ENCODE measurements at places on chromosomes 2 and 18.

DNA sequence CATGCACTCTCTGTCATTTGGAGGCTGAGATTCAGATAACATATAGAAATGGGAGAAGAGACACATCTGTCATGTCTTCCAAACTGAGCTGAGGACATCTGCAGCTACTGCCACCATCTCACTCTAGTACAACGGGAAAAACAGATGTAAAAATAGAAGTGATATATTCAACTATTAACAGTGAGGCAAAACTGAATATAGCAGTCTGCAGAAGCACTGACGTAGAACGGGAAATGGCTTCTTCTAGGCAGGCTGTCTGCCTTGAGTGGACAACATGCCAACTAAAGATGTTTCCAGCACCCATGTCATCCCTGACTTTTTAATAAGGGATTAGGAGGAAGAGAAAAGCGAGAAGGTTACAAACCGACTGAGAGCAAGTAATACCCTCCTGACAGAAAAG lies 51.6 kb downstream of the MRPL33 start:
- DNase-seq: no peak

DNA sequence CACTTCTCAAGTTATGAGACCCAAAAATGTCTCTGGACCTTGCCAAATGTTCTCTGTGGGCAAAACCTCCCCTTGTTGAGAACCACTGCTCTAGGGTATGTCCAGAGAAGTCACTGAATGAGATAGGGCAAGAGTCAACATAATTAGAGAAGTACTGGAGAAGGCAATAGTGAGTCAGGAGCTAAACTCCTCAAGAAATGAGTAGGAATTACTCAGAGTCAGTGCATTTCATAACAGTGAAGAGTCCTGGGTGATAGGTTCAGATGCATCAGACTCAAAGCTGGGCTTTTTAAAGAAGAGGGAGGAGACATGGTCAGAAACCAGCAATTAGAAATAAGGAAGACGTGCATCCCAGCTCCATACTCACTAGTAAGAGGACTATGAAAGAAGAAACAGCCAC lies 38.6 kb upstream of the IHH start:
- DNase-seq: no peak

- DNase-seq: no peak
These were observed 1.6 kb upstream of the PLA2R1 start for GRCh38 chr2:160063879-160064612.

- DNase-seq: no peak
These were observed 709.3 kb downstream of the SLC4A3 start for GRCh38 chr2:220336771-220337170.

- no peak for DNase-seq
These were observed 4.6 kb downstream of the MAPRE2 start for GRCh38 chr18:35045806-35046205.

DNA sequence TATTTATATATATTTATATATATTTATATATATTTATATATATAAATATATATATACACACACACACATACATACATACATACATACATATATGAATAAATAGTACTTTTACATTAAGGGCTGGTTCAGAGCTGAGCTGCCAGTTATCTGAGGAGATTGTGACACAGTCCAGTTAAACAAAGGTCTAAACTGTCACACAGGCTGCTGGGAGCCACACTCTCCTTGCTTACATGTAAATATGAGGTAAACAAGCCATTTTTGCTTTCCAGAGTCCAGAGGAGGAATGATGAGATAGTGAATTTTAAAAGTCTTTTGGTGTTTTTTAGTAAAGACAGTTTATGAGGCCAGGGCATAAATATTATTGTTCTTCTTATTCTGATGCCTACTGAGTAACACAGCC lies 377.5 kb upstream of the PIK3C3 start:
- no peak for DNase-seq

GRCh38 chr2:796141-796985 lies 119.2 kb upstream of the TMEM18 start:
- no peak for DNase-seq

- no peak for DNase-seq
These were observed 1.1 kb upstream of the NEMP2 start for GRCh38 chr2:190535586-190535985.

GRCh38 chr2:234502285-234502918 lies 5.5 kb upstream of the ARL4C start:
- DNase-seq: no peak

GRCh38 chr2:194718881-194719280 lies 938.1 kb upstream of the SLC39A10 start:
- DNase-seq: no peak

- peak; percentile 25 for DNase-seq
These were observed 79.3 kb upstream of the IGFBP5 start for GRCh38 chr2:216774620-216775019.

GRCh38 chr2:111679202-111679601 lies 204.8 kb downstream of the ANAPC1 start:
- no peak for DNase-seq

- no peak for DNase-seq
These were observed 105.4 kb downstream of the POLR1A start for GRCh38 chr2:86000131-86000937.

DNA sequence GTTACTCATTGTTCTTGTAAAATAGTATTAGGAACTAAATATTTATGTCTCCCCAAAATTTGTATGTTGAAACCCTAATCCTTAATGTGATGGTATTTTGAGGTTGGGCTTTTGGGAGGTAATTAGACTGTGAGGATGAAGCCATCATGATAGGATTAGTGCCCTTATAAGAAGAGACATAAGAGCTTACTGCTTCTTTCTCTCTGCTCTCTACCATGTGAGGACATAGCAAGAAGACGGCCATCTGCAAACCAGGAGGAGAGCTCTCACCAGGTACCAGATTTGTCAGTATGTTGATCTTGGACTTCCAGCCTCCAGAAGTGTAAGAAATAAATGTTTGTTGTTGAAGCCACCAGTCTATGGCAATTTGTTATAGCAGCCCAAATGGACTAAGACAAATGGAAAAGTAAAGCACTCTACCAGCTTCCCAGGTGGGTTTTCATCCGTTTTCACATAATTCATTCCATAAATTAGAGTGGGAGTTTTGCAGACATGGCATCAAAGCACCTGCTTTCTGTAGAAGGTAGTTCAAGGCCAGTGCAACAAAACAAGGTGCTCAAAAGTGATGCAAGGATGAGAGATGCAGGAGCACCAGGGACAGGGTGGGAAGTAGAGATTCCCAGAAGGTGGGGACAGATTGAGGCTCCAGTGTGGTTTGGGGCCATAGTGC lies 70.7 kb downstream of the MYCN start:
- no peak for DNase-seq

DNA sequence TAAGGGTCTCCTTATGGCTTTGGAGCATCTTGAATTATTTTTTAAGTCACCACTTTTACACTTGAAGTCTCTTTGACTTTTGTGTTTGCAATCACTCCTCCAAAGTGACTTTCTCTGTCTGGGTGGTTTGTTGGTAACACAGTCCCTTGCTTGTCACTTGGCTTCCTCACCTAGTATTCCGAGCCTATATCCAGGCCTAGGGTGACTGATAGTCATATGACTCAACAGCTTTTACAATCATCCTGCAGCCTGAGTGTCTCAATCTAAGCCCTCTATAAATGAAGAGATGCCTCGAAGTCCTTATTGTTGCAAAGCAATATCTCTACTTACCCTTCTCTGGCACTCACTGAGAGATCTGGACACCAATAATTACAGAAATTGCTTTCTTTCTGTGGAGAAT lies 53.9 kb upstream of the SETBP1 start:
- DNase-seq: no peak

GRCh38 chr2:43943809-43944452 lies 51.9 kb downstream of the LRPPRC start:
- DNase-seq: no peak

GRCh38 chr2:148920559-148920958 lies 45.5 kb downstream of the KIF5C start:
- no peak for DNase-seq

GRCh38 chr2:57881998-57882888 lies 164.4 kb upstream of the VRK2 start:
- DNase-seq: no peak

DNA sequence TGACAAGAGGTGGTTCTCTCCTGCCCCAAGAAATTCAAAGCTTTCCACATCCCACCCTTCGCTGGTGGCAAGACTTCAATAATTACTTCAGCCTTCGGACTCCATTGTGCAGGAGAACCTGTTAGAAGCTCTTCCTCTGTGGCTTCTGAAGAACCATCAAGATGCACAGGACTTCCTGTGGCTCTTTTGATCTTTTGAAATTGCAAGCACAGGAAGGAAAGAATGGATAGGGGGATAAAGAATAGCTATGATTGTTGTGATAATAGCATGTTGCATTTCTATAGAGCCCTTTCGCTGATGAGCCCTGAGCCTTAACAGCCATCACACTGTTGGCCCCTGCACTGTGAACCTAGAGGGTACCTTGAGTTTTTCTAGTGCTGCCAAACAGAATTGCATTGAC lies 7.4 kb downstream of the EPAS1 start:
- DNase-seq: no peak

GRCh38 chr2:223908304-223908998 lies 36.7 kb downstream of the WDFY1 start:
- no peak for DNase-seq

DNA sequence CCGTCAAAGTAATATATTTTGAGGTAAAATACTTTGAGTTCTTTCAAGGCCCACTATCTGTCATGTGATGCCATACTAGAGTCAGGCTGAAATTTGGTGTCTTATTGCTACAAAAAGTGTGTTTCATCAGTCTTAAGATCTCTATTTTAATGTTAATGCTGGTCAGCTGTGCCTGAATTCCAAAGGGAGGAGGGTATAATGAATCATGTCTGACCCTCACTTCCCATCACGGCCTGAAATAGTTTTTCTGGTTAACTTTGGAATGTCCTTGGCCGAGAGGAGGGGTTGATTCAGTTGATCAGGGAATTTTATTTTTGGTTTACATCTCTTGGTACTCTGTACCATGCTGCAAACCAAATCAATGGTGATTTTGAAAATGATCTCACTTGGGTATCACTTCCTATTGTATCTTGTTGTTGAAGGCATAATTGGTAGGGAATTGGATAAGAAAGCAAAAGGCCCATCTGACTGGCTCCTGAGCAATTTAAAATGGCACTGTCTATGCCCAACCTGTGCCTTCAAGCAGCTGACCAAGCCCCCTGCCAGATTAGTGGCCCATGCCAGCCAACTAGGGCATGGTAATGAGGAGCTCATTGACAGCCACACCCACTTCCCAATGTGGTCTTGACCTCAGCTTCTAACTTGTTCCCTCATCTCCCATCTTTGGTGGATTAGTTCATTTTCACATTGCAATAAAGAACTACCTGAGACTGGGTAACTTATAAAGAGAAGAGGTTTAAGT lies 6.1 kb upstream of the SLC35F5 start:
- no peak for DNase-seq

- peak; percentile 43 for DNase-seq
These were observed 32.8 kb downstream of the SRBD1 start for GRCh38 chr2:45578056-45578843.

GRCh38 chr2:125680809-125681208 lies 975.1 kb upstream of the GYPC start:
- no peak for DNase-seq

GRCh38 chr2:234130777-234131181 lies 80.3 kb downstream of the SPP2 start:
- no peak for DNase-seq

DNA sequence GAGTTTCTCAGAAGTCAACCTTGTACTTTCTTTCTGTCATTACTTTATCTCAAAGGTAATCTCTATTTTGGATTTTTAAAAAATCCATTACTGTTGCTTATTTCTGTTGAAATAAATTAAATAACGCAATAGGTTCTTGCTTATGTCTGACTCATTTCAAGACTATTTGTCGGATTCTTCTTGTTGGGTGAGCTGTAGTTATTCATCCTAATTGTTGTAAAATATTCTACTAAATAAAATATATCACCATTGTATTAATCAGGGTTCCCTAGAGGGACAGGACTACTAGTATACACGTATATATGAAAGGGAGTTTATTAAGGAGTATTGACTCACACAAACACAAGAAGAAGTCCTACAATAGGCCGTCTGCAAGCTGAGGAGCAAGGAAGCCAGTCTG lies 403.9 kb upstream of the CYRIA start:
- no peak for DNase-seq

GRCh38 chr2:112035786-112036185 lies 19.3 kb upstream of the TMEM87B start:
- no peak for DNase-seq

GRCh38 chr2:135246711-135247270 lies 194.7 kb downstream of the RAB3GAP1 start:
- no peak for DNase-seq

DNA sequence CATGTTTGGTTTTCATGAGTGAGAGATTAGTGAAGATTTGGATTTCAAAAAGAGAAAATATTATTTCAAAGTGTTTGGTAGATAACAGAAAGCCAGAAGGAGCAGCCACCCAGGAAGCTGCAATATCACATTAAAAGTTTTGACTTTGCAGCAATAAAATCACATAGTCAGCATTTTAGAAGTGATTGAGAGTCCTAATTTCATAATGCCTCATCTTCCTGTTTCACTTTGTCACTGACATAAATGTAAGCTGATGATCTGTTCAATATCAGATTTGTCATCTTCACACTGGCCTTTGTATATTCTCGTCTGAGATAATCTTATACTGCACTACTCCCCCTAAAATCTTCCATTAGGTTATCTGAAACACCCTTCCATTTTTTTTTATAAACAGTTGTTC lies 690.5 kb downstream of the ADCYAP1 start:
- no peak for DNase-seq

DNA sequence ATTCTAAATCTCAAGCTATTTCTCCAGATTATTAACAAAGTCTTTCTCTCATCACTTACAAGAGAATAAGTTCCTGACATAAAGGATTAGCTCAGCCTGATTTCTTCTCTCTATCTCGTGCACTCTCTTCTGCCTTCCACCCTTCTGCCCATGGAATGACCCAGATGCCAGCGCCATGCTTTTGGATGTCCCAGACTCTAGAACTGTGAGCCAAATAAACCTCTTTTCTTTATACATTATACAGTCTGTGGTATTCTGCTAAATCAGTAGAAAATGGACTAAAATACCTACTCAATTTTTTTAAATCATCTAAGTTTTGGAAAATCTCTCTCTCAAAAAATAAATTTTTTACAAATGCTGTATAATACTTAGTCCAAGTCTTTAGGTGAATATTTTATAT lies 218.6 kb downstream of the EXOC6B start:
- no peak for DNase-seq

Data from WERI-Rb-1 (cell line).